Activated T-helper 2 cell treated with anti-CD3 and anti-CD28 coated beads, Interferon-gamma antibody, Interleukin-2, Interleukin-4, amounts not matched to agents 10 μg/mL and 5 μg/mL and 100 μg/mL, durations not matched to agents 14 hours and 24 hours and 36 hours (primary cell): ENCODE measurements at places on chromosomes 2 and 18. TPM values are rescaled to one million over a fixed set of nuclear protein-coding genes. Genes with fewer than 3 reads are reported as not detected.

DNA sequence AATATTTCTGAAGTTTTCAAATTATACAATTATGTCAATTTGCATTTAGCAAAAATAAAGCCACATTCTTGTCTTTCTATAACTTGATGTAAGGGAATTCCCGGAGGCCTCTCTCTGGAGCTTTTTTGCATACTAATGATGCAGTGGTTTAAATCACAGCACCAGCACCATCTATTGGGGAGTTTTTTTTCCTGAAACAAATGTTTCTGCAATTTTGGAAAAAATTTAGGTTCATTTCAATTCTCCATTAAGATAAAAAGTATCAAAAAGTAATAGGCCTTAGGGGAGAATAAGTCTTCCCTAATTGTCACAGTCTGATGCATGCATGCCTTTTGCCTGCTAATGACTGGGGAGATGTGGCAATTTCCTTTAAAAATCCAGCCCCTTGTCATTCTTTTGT, 13.5 kb downstream of the CBLN2 start:
- DNase-seq, result no peak

GRCh38 chr18:9552191-9552590, 62.2 kb downstream of the PPP4R1 start:
- no peak for DNase-seq

DNA sequence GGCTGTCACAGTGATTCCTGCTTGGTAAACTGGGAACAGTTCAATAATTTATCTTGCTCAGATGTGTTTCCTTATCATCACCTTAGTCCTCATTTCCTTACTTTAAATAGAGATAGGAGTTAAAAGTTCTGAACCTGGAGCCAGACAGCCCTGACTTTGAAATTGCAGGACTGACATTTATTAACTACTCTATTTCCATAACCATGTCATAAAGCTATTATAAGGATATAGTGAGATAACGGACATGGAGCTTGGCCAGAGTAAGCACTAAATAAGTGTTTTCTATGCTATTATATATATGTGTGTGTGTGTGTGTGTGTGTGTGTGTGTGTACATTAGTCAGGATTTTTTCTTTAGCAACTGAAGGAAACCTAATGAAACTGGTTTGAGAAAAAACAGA, 13.1 kb downstream of the NT5DC4 start:
- no peak for DNase-seq

DNA sequence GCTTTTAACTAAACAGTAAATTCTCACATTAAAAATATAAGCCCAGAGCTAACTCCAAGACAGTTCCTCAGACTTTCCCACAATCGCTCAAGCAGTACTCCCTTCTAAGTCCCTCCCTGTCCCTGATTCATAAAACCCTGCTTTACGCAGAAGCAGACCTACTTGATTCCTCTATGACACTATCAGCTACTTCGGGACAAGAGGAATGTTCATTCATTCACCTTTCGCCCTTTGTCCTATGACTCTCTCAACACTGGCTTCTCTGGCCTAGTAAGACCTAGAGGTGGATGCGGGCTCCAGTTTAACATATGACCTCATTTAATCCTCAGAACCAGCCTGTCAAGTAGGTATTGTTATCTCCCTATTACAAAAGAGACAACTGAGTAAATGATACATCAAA, 10.2 kb downstream of the LPIN2 start:
- DNase-seq, result no peak

DNA sequence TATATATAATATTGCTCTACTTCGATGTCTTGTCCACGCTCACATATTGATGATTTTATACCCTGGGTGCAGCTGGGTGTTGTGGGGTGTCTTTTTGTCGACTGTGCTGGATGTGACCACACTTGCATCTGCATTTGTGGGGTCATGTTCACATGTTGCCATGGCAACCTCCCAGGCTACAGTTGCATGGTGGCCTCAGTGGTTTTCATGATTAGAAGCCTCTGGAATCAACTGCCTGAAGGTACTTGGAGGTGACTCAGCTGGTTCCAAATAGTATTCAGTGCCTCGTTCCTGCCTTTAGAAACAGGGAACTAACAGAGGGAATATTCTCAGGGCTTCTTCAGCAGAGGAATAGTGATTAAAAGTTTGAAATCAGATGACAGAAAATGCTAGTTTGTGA, 166.3 kb upstream of the NYAP2 start:
- no peak for DNase-seq

- no peak for DNase-seq
Observed at GRCh38 chr18:56086176-56086575, 498.2 kb upstream of the TCF4 start.

- no peak for DNase-seq
Observed at GRCh38 chr2:1168846-1169245, 218.2 kb downstream of the SNTG2 start.

- no peak for DNase-seq
Observed at GRCh38 chr2:7516484-7517063, 599.4 kb downstream of the RNF144A start.

DNA sequence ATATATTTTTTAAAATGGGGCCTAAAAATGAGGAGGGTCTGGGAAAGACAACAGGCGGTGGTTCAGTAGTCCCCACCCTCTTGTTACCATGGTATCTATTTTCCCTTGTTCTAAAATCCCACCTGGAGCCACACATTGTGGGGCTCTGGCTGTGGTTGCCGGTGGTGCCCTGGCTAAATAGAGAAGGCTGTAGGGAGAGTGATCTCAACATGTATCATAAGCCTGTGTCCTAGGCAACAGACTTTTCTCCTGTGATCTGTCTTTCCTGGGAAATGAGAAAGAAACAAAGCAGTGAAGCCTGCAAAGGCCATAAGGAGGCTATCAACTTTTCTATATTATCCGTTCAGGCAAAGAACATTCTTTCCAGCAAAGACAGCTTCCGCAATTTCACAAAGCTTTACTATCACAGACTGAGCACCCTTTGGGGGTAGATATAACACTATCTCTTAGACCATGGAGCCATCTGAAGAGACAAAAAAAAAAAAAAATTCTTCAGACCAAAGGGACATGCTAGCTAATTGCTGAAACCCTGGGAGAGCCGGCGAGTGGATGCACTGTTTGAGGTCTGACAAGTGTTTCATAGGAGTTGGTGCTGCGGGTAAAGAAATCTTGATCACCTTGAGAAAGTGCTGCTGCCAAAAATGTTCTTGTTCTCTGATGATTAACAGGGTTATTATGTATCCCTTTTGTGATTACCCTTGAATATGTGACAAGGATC, 879.2 kb upstream of the DDX18 start:
- no peak for DNase-seq

DNA sequence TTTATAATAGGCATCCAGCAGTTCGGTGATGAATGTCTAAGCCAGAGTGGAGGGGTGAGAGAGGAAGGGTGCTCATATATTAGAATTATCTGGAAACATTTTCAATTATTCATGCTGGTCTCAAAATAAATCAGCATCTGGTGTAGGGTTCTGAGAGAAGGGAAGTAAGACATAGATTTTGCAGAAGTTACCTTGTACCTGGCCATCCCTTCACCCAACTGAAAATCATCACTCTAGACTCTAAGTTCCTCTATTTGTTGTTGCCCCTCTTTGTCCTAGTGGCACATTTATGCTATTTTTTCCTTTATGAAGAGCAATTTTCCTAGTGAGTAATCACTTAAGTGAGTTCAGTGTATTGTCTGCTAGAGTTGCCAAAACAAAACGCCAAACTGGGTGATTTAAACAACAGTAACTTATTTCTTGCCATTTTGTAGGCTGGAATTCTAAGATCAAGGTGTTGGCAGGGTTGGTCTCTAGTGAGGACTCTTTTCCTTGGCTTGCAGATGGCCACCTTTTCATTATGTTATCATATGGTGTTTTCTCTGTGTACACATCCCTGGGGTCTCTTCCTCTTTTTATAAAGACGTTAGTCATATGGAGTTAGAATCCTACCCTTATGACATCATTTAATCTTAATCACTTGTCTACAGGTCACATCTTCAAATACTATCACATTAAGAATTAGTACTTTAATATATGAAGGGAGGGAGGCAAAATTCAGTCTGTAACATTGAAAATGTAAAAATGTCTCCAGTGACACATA, 129.9 kb upstream of the KLHL14 start:
- no peak for DNase-seq

LRRTM1 gene
- not detected in 2 replicates for total RNA-seq

KCNG3 gene
- 0.14 and 0.16 TPM in 2 replicates for total RNA-seq

DNAH6 gene
- 0.09 and 0.14 TPM in 2 replicates for total RNA-seq

PLEK gene
- total RNA-seq, result 0.18 and 0.48 TPM in 2 replicates

ANKRD30B gene
- total RNA-seq, result not detected in 2 replicates

UGT1A8 gene
- total RNA-seq, result not detected in 2 replicates

GAL3ST2 gene
- 1.3 and 1.9 TPM in 2 replicates for total RNA-seq

TMEM37 gene
- total RNA-seq, result 0.14 TPM in 1 of 2 replicates, not detected in the other

CCDC121 gene
- 0.57 and 0.73 TPM in 2 replicates for total RNA-seq

CDH2 gene
- 0.07 TPM in 1 of 2 replicates, not detected in the other for total RNA-seq
